ENCODE measurements at places on chromosomes 7 and 10. TPM values are rescaled to one million over a fixed set of nuclear protein-coding genes. Genes with fewer than 3 reads are reported as not detected.

GRCh38 chr7:149714910-149715471 lies 58.4 kb downstream of the ZNF467 start:
- no peak for DNase-seq

MOGAT3 gene
- total RNA-seq: not detected

TSPAN15 gene
- 8.4 TPM for total RNA-seq

- DNase-seq: no peak
These were observed 15.9 kb upstream of the C10orf120 start for GRCh38 chr10:122715576-122715975.

DNA sequence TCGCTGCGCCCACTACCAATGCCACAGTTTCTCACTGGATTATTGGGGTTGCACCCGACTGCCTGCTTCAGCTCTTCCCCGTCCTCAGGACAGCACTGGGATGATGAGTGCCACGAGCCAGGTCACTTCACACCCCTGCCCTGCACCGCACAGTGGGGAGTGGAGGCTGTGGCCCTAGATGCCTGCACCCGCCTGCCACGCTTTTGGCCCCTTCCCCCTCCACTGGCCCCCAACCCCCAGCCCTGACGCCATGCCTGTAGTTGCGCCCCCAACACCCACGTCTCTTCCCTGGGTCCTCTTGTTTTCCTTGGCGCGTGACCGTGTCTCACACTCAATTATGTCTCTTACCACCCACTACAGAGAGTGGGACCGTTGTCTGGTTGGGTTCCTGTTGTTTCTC lies 134.3 kb downstream of the VIPR2 start:
- no peak for DNase-seq

DNA sequence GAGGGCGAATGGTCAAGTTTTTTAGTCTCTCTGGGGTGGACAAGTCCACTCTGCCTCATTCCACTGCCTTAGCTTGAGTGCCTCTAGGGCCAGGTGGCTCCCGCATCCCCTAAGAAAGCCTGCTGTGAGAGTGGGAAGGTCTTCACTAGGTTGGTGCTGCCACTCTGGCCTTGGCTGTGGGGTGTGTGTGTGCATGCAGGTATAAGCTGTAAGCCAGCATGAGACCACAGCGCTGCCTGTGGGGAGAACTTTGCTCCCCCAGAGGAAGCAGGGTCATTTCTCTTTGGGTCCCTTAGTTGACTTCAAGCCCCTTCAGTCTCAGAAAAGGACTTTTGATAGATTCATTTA lies 25.5 kb upstream of the PCBD1 start:
- no peak for DNase-seq

DNA sequence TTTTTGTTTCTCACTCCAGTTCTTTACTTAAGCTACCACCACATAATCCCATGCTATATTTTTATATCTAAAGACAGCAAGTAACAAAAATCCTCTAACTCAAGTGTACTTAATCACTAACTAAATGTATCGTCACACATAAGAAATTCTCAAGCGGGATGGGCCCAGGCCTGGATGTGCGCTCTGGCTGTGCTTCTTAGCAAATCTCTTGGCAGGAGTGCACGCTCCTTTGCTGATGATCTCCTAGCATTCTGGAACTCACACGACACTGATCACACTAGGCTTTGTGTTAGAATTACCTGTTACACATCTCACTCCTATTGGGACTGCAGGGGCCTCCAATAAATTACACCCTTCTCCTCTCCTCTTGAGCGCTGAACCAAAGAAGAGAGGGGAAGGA lies 46.7 kb upstream of the CALD1 start:
- no peak for DNase-seq
